ENCODE measurements at places on chromosomes 1 and 21.

GRCh38 chr1:109722908-109723691 is 11.0 kb downstream of the GSTM5 start:
- no peak overlapping the region for H3K4me3 ChIP-seq
- H3K36me3 ChIP-seq: no peaks in the 10 kb centered on the region
- H3K27me3 ChIP-seq: no peaks in the 10 kb centered on the region

DNA sequence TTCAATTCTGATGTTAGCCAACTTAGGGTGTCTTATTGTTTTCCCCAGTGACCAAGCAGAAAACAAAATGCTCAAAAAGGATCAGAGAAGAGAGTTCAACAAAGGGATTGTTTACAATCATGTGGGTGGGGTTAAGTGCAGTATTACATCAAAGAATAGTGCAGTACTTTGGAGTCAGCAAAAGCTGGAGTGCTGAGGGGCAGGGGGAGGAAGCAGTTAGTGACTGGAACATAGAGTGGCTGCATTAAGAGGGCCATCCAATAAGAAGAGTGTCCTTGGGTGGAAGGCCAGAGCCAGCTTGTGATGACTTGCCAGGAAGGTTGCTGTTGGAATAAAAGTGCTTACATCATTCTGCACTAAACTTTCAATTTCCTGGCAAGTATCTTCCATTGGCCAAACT is 175.5 kb downstream of the CYYR1 start:
- H3K27ac ChIP-seq: no peak overlapping the region
- no peaks in the 10 kb centered on the region for H3K4me1 ChIP-seq
- H3K36me3 ChIP-seq: no peaks in the 10 kb centered on the region
- H3K4me3 ChIP-seq: no peak overlapping the region
- no peak for DNase-seq

DNA sequence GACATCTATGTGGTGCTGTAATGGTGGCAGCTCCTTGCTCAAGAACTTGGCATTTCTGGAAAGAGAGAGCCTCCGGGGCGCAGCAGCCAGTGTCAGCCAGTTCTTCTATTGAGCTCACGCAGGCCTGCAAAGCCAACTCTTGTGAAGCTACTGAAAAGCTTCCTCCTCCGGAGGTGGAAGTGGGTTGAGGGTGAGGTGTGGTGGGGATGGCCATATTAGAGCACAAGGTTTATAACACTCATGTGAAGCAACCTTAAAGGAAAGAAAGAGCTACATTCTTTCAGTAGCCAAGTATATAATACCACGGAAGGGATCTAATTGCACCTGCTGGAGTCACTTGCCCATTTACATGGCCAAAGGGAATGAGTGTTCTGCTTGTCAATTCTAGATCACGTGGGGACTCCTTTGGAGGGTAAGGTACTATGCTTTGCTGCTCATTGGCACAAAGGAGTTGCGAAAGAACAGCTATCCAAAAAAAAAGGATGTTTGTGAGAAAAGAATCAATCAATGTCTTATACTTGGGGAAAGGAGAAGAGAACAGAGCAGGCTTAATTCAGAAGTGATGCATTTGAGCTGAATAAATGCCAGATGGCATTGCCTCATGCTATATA is 18.3 kb upstream of the MAP10 start:
- no peak overlapping the region for H3K27ac ChIP-seq
- DNase-seq: no peak
- H3K36me3 ChIP-seq: no peaks in the 10 kb centered on the region
- no peaks in the 10 kb centered on the region for H3K4me1 ChIP-seq
- no peaks in the 10 kb centered on the region for H3K27me3 ChIP-seq

DNA sequence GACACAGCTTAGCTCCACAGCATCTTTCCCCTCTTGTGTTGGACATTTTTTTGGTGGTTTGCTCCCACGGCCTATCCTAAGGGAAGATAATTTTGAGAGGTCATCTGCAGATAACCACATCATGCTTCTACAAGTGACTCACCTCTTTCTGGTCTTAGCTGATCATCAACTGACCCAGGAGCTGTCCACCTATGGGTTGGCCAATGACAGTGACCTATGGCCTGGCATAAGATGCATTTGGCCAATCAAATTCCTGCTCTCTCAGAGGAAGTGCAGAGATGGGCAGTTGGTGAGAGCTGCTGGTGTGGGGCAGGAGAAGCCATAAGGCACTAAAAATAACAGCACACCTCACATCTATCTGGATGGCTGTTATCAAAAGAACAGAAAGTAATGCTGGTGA is 100.0 kb upstream of the CLDN14 start:
- H3K27ac ChIP-seq: no peak overlapping the region
- H3K36me3 ChIP-seq: no peaks in the 10 kb centered on the region
- no peaks in the 10 kb centered on the region for H3K27me3 ChIP-seq
- H3K4me3 ChIP-seq: no peak overlapping the region
- no peak for DNase-seq

- no peak overlapping the region for H3K4me3 ChIP-seq
- H3K4me1 ChIP-seq: peaks cover 8% of the 10 kb centered on the region
- no peaks in the 10 kb centered on the region for H3K36me3 ChIP-seq
- no peak for DNase-seq
Measured at GRCh38 chr21:31405604-31406003, 61.5 kb upstream of the TIAM1 start.

DNA sequence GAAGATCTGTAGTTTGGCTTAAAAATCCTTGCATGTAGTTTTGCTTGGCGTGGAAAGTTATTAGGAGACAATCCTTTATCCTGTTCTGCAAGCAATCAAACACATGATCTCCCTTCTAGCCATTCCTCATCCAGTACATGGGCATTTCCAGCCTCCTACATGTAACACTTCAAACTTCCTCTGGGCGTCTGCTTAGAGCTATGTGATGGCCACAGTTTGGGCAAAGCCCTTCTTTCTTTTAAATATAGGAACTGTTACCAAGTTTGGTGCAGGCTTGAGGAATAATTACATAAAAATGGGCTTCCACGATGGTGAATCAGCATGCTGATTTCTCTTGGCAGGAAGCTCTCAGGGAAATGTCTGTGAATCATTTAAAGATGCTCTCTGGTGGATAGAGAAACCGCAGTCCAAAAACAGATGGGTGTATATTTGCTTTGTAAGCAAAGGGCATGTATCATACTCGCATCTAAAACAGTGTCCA is 176.9 kb upstream of the FMN2 start:
- no peak for DNase-seq
- H3K4me1 ChIP-seq: no peaks in the 10 kb centered on the region
- no peaks in the 10 kb centered on the region for H3K36me3 ChIP-seq
- H3K27ac ChIP-seq: no peak overlapping the region

DNA sequence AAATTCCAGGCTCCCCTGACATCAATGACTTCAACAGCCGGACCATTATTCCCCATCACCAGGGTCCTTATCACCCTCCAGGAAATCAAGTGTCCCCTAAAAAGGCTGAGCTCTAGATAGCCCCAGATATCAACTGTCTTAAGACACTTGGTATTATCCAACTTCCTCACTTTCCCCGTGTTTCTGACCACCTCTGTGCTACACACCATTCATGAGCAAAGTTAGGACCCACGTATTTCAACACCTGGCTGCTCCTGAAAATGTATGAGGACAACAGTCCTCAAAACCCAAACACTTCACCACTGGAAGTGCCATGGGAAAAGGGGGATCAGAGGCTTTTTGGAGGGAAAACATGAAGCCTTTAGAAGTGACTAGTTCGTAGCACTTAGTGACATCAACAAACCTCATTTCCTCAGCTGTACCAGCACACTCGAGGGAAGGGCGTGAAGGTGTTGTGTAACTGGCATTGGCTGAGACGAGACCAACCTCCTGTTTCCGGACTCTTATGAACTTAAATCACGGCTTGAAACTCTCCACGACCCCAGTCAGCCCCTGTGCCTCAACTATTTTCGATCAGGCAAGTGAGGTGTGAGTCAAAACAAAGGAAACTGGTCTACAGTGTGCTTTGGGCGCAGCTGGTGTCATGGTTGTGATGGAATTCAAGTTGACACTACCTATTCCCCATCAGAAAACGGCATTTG is 4.1 kb upstream of the CHD5 start:
- peaks cover 12% of the 10 kb centered on the region for H3K27me3 ChIP-seq
- no peak for DNase-seq
- no peak overlapping the region for H3K4me3 ChIP-seq

GRCh38 chr1:32954168-32954567 is 10.4 kb downstream of the RNF19B start:
- H3K27me3 ChIP-seq: no peaks in the 10 kb centered on the region
- peaks cover 4% of the 10 kb centered on the region for H3K36me3 ChIP-seq
- no peaks in the 10 kb centered on the region for H3K4me1 ChIP-seq
- no peak overlapping the region for H3K4me3 ChIP-seq
- no peak overlapping the region for H3K27ac ChIP-seq

DNA sequence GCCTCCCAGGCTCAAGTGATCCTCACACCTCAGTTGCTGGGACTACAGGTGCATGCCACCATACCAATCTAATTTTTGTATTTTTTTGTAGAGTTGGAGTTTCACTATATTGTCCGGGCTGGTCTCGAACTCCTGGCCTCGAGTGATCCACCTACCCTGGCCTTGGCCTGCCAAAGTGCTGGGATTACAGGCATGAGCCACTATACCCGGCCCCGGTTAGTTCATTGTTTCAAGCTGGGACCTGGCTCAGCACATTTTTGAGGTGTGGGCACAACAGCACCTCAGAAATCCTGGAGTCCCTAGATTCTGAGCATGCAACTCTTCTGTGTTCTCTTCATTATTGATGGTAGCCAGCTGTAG is 21.3 kb downstream of the SH2D2A start:
- H3K4me1 ChIP-seq: no peaks in the 10 kb centered on the region
- no peak overlapping the region for H3K27ac ChIP-seq
- DNase-seq: no peak
- no peaks in the 10 kb centered on the region for H3K27me3 ChIP-seq

GRCh38 chr1:39239968-39240367 is 35.5 kb downstream of the MACF1 start:
- H3K4me1 ChIP-seq: peaks cover 5% of the 10 kb centered on the region
- DNase-seq: no peak
- H3K27ac ChIP-seq: no peak overlapping the region
- peaks cover 3% of the 10 kb centered on the region for H3K36me3 ChIP-seq
- no peak overlapping the region for H3K4me3 ChIP-seq
- no peaks in the 10 kb centered on the region for H3K27me3 ChIP-seq

DNA sequence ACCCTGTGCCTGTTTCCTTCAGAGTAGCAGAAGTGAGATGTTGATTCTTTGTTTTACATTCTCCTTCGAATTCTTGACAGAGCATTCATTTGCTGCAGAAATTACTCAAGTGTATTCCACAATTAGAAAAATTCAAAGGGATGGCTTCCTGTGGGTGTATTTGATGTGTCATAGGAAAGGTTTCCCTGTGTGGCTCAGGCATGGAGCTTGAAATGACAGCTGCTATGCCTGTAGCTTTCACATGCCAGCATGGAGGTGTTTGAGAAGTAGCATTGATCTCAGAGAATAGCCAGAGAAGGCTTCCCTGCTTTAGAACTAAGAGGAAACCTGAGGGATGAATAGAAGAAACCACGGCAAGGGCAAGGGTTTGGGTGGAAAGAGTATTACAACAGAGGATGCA is 317.2 kb upstream of the DEPDC1 start:
- peaks cover 3% of the 10 kb centered on the region for H3K4me1 ChIP-seq
- no peak overlapping the region for H3K27ac ChIP-seq
- no peaks in the 10 kb centered on the region for H3K36me3 ChIP-seq
- no peak overlapping the region for H3K4me3 ChIP-seq
- no peaks in the 10 kb centered on the region for H3K27me3 ChIP-seq

DNA sequence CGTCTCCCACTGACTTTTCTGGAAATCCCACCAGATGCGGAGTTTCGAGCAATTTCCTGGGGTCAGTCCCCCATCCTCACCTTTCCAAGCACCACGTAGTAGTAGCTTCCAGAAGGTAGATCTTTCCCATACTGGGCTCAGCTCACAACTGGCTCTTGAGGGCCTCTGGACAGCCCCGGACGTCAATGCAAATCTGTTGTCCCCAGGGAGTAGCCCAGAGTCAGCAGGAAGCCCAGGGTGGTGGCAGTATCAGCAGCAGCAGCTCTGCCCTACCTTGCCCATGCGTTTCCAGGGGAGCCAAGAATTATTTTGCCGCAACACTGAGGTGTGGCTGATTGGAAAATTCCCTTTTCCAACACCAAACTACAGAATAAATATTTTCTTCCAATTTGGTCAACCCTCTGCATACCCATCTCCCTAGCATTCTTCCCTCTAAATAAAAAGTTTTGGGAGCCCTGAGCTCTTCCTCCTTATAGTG is 70.3 kb downstream of the CD46 start:
- no peak overlapping the region for H3K4me3 ChIP-seq
- no peak for DNase-seq
- H3K36me3 ChIP-seq: peaks cover 16% of the 10 kb centered on the region
- H3K27me3 ChIP-seq: no peaks in the 10 kb centered on the region
- H3K4me1 ChIP-seq: peaks cover 51% of the 10 kb centered on the region

DNA sequence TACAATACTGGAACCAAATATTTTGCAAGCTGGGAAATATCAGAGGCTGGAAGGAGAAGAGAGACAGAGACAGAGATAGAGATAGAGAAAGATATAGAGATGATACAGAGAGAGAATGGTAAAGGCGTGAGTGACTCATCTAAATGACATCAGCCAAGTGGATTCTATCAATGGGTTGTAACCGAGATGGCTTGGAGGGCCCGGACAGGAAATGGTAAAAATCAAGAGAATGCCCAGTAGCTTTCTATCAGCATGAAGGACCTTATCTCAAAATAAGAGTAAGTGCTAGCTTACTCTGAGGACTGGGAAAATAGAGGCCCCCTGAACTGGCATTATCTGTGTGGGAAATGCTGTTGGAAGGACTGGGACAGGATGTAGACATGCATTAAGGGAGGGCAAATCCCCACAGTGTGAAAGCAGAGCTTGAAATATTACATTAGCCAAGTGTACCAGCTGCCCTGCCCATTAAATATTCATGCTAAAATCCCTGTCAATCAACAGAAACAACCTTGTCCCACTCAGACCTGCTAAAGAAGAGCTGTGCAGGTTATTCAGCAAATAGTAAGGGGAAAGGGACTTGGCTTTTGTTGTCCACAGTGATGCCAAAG is 76.6 kb upstream of the ZNF644 start:
- no peaks in the 10 kb centered on the region for H3K4me1 ChIP-seq
- H3K4me3 ChIP-seq: no peak overlapping the region
- no peaks in the 10 kb centered on the region for H3K27me3 ChIP-seq
- DNase-seq: no peak
- H3K36me3 ChIP-seq: no peaks in the 10 kb centered on the region

DNA sequence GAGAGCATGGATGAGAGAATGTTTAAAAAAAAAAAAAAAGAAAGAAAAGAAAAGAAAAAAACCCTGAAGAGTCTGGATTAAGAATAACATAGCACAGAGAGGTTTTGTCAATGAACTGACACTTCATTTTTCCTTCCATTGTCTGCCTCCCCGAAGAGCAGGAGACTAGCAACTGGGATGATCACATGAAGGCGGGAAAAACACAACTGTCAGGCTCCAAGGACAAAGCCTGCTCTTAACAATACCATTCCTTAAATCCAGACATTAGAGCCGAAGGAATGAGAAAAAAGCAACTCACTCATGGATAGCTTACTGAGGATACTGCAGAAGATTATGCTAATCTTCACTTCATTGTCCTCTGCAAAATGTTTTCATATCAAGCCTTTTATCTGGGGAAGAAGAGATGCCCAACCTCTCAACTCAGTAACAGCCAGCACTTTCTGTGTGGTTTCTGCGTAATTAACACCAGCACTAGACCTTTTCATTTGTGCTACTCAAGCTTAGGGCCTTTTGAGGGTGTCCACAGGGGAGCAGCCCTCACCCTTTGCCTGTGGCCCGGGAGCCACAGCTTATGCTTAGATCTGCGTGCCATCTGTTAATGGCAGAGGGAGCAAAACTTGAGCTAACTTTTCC is 182.3 kb downstream of the BARHL2 start:
- H3K4me3 ChIP-seq: no peak overlapping the region
- H3K36me3 ChIP-seq: no peaks in the 10 kb centered on the region
- peak; percentile 16 for DNase-seq
- no peaks in the 10 kb centered on the region for H3K27me3 ChIP-seq
- no peaks in the 10 kb centered on the region for H3K4me1 ChIP-seq

GRCh38 chr1:15848143-15848928 is 829 bp downstream of the SPEN start:
- no peaks in the 10 kb centered on the region for H3K27me3 ChIP-seq
- no peak for DNase-seq
- H3K4me3 ChIP-seq: peak overlapping the region; percentile 94
- peaks cover 34% of the 10 kb centered on the region for H3K4me1 ChIP-seq

All from spinal cord (tissue), 10 donors.